ENCODE measurements at places on chromosomes 16 and 17.
A peak's percentile ranks its signal among the peaks of the same experiment; 100 is the strongest.

GRCh38 chr17:8576559-8577294 is 53.8 kb downstream of the MYH10 start:
- DNase-seq: no peak

- DNase-seq: no peak
These were observed at the start of gene MEIOB for GRCh38 chr16:1871974-1872635. TSS of gene MEIOB (minus strand) at chr16:1872164. CDS start at chr16:1868175, 3,989 bp downstream.

GRCh38 chr16:85103114-85104079 is 8.9 kb downstream of the CIBAR2 start:
- no peak for DNase-seq

DNA sequence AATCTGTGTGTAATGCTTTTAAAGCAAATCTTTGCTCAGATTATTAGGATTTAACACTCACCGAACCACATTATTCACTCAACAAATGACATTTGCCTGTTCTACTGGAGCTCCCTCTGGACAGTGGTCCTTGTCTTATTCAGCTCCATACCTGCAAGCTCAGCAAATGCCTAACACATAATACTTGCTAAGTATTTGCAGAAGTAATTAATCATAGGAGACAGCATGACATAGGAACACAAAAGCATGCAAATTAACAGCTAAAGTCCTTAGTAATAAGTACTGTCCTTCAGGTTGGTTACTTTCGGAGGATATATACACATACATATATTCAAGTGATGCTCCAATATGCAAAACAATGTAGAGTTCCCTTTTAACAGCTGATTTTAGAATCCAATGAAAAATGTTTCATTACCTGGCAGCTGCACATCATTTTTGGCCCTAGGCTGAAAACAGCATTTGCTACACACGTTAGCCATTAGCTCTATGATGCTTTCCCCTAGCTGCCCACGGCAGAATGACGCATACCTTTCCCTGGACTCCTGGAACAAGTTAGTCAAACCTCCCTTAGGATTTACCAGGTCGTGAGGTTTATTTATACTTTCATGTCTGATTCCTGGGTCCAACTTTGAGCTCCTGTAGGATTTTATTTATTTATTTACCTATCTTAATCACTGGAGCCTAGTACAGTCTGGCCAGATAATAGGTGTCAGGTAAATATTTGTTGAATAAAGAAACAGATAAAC is 8.6 kb downstream of the BRD7 start:
- DNase-seq: no peak

DNA sequence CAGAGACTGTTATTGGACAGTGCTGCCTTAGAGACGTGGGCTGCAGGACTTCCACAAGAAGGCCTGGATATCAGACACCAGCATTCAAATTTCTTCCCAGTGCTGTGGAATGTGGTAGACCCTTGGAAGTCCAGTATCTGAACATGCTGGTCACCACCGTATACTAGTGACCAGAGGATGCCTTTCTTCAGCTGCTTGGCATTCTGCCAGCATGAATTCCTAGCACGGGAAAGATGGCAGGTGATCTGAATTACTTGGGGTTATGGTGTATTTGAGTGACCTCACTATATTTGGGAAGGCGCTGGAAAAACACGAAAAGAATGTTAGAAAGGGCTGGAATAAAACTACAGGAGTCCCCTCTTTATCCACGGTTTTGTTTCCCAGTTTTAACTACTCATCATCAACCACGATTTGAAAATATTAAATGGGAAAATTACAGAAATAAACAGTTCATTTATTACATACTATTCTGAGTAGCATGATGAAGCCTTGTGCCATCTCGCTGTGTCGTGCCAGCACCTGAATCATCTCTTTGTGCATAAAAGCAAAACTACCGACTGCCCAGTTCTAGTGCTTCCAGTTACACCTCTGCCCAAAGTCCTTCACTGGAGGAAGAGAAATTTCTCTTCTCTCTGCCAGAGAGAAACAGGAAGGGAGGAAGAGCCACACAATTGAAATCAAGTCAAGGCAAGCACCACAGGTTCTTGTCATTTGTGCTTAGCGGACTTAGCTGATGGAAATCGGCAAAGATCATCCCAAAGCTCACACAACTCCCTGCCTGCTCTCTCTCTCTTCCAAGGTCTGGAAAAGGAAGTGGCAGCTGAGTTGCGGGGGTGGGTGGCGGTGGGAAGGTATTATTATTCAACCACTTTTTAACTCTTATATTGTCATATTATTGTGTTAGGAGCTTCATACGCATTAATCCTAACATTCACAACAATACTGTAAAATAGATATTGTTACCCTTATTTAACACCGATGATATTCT is 1.4 kb upstream of the CHST4 start:
- no peak for DNase-seq

GRCh38 chr17:32943647-32944191 is 15.8 kb downstream of the TMEM98 start:
- peak; percentile 29 for DNase-seq

DNA sequence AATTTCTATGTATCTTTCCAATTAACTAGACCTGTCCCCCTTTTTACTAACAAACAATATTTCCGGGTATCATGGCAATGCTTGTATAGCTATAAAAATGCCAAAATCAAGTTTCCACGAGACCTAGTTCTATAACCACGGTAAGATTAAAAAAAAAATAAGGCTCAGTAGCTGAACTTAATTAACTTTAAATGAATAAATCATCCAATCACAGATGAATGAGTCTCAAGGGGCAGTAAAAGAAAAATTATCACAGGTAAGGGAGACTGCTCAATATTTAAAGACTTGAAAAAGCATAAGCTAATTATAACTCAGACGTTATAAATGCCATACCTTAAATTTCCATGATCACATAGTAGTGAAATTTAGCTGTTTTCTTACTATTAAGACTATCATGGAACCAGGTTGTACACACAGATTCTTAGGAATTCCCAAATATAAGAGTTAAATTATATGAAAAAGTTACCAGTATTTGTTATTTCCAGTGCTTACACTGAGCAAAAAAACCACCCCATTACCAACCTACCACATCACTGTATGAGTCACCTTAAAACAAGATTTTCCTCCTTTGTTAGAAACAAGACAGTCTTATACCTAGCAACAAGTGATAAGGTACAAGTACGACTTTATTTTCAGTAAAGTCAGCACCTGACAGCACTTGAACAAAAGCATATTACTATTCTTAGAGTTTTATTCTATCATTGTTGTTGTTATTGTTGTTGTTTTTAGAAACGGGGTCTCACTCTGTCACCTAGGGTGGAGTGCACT is 20.6 kb downstream of the SSH2 start:
- no peak for DNase-seq

DNA sequence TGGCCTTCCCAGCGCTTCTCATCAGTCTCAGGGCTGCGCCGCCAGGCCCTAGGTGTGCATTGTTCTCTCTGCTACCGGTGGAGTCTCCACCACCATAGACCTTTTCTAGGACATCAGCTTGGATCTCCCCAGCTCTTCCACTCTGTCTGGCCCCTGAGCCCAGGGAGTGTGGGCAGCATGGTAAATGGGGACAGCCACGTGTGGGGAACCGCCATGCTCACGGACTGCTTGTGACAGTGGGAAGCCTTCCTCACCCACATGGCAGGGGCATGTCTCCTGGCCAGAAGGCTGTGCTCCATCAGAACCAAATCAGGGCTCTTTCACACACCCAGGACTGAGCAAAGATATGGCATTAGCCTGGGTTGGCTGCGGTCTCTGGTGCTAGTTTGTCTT is 51.3 kb downstream of the TNFRSF13B start:
- no peak for DNase-seq

DNA sequence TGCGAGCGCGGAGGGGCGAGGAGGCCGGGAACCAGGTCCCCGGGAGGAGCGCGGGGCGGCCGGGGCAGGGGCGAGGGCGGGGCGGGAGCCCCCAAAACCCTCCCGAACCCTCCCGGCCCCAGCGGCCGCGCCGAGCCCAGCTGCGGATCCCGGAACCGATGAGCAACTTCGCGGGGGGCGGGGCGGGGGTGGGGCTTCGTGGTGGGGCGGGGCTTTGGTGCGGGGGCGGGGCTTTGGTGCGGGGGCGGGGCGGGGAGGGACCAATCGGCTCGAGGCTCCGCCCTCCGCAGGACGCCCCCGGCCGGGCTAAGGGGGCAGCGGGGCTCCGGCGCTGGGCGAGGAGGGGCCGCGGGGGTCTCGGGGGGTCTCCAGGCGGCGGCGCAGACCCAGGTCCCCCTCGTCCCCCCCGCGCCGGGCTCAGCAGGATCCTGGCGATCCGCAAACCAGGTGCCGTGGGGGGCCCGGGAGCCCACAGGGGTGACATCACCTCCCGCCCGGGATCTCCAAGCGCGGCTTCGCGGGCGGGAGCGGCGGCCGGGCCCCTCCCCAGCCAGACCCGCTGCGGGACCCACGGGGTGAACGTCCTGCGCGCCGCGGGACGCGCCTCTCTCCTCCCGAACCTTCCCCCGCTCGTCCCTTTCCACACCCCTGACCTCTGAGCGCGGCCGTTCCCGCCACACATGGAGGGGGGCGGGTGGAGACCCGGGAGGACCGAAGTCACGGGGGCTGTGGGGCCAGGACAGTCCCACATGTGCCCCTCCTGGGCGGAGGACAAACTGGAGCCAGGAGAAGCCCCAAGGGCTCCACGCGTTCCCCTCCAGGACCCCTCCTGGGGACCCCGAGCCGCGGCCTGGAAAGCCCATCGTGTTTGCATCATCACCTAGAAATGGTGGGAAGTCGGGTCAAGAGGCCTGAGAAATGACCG is at the start of gene ABR:
Gene ABR (minus strand): TSS at position 164 of the 925 bp plus-strand sequence. CDS start 254 bp downstream, outside the sequence.
- DNase-seq: peak; percentile 91

DNA sequence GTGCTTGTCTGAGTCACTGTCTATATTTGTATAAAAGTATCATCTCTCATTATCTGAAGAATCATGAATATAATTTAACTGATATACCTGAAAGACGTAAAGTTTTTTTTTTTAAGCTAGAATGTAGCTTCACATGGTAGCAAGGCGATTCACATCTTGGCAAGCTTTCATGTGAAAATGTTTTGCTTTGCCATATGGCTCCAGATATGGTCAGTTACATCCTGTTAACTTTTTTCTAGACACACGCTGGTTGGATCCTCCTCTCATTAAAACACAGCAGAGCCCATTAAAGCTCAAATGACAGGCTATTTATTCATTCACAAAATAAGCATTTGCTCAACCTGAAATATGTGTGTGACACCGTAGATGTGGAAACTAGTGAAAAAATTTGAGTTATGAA is 412.8 kb downstream of the KIF2B start:
- DNase-seq: no peak

DNA sequence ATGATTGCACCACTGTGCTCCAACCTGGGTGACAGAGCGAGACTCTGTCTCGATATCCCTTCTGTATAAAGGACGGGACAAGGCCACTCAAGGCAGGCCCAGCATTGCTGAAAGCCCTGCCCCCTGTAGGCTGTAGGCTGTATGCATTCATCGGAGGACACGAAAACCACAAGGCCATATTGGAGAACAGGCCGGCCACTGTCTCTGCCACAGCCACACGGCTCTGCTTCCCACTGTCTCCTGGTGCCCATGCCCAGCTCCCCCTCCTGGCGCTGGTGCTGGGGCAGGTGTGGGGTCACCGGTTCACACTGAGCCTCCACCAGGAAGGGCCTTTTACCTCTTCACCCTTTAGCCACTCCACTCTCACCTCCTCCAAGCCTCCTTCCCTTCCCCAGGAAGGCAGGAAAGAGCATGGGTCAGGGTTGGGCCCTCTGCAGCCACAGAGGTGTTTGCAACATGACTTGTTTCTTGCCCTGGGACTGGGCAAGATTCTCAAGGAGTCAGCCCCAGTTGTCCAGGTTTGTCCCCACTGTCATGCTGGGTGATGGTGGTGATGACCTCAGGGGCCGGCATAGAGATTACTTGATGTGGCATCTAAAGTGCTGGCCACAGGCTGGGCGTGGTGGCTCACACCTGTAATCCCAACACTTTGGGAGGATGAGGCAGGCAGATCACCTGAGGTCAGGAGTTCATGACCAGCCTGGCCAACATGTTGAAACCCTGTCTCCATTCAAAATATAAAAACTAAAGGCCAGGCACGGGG is 5.3 kb upstream of the NTN3 start:
- no peak for DNase-seq

DNA sequence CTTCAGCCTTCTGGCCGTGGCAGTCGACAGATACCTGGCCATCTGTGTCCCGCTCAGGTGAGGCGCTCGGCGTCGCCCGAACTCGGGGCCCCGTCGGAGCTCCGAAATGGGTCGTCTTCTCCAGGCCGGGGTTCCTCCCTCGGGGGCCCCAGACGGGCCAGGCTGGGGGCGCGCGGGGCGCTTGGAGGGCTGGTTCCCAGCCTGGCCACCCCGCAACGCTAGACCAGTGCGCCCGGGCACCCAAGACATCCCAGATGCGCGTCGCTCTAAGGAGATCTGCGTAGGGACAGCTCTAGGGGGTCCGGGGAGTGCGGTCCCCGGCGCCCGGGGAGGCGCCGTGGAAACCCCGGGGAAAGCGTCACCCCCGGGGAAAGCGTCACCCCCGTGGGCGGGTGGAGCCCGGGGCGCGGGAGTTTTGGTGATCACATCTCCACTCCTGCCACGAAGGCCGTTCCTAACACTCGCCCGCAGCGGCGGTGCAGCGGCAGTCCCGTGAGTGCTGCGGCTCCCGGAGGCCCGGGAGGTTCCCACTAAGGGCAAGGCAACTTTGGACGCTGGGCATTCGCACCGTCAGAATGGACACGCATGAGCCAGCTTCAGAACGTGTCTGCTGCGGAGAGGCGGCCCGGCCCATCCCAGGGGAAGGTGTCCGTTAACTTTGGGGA is 729 bp downstream of the ADORA2B start:
- no peak for DNase-seq

DNA sequence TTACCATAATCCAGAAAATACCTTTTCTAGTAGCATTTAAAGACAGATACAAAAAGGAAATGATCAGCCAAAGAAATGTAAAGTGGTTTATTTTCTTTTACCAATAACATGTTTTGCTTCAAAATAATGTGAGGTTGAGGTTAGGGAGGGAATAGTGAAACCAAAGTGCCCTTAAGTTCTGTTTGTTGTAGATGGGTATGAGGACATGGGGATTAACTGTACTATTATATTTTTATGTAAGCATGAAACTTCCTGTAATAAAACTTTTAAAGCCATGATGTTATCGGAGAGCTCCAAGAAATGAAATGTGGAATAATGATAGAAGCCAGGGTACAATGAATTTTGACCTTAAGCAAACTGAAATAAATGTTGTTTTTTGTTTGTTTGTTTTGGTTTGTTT is 9.9 kb downstream of the C16orf46 start:
- no peak for DNase-seq

GRCh38 chr16:30947859-30948666 is 805 bp upstream of the ORAI3 start:
- peak; percentile 96 for DNase-seq

- DNase-seq: no peak
These were observed 50.0 kb downstream of the SHISA9 start for GRCh38 chr16:12951392-12951791.

Measured in lower leg skin (tissue), 4 donors.